ENCODE measurements at places on chromosomes 16 and 17.

- no peak for DNase-seq
Measured at GRCh38 chr16:49365711-49366509, 7.7 kb upstream of the C16orf78 start.

GRCh38 chr17:38339891-38340290 is 3.9 kb downstream of the GPR179 start:
- no peak for DNase-seq

DNA sequence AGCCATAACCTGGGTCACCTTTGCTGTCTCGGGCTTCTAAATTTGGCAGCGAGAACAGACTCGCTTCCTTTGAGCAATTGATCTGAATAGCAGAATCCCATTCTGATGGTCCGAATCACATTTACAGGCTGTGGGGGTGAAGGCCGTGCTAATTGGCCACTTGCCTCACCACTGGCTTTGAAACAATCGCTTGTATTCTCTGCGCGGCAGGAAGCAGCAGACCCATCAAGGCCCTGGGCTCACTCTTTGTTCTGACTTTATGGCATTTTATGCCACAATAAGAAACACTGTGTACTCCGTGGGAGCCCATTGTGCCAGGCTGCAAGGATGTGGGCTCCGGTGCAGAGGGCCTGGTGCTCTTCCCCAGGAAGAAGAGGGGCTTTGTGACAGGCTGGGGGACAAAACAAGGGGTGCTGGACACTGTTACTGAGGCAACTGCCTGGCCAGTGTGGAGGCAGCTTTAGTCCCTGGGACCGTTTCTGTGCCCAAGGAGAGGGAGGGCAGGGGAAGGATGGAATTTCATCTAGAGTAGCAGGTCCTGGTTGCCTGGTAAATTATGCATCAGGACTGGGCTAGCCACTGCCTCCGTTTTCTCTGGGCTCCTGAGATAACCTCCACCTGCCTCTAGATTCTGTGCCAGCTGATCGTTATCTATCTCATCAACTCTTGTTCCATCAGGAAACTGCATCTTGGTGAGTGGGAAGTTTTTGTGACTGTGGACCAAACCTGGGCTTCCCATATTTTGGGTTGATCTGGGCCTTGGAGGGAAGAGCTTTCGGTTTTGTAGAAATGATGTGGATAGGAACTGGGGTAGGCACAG is 78.5 kb downstream of the MRC2 start:
- DNase-seq: no peak

DNA sequence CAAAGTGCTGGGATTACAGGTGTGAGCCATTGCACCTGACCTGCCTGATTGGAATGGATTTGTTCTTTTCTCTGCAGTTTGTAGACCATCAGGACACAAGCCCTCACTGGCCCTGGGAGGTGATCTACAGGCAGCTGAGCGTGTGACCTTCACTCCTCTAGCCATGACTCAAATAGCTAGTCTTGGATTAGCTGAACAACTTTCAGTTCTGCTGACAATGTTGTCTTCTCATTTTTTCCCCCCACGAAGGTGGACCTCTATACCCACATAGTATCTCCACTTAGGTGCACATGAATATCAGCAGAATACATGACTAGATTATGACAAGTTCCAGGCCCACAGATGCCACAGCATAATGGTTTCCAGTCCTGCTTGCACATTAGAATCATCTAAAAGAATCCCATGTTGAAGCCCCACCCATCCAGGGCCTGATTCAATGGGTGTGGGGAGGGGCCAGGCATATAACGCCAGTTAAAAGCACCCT is 36.8 kb downstream of the HS3ST3B1 start:
- DNase-seq: no peak

- DNase-seq: no peak
Measured at GRCh38 chr16:7680296-7680695, 347.7 kb downstream of the RBFOX1 start.

GRCh38 chr16:83301971-83302370 is 505.8 kb upstream of the HSBP1 start:
- DNase-seq: no peak

DNA sequence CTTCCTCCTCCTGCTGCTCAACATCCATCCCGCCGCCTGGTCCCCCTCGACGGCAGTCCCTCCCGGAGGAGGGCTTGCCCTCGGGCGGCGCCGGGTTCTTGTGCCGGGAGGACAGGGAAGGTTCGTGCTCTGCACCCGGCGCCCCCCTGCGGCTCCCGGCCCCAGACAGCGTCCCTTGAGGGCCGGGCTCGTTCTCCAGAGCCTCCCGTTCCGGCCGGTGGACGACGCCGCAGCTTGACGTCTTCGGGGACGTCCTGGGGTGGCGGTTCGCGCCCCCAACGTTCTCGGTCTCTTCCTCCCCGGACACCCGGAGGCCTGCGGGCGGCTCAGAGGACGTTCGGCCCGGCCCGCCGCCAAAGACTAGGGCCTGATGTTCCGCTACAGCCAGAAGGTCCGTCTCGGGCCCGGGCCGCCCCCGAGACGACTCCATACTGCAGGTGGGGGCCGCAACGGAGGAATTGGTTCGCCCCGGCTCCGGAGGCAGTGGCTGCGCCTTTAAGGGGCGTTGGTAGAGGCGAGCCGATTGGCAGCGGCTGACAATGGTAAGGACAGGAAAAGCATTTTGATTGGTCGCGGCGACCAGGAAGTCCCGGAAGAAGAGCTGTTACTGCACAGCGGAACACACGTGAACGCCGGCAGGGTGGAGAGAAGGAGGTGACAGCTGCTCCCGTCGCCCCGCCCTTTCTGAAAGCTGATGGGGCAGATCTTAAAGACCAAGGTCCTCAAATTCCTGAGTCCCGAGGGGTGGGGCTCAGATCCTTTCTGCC is at the start of gene BORCS6:
Gene BORCS6 (minus strand): TSS at position 470 of the 767 bp plus-strand sequence. CDS start 40 bp downstream, at position 430.
- peak; percentile 81 for DNase-seq

GRCh38 chr16:66359811-66360608 is 6.5 kb upstream of the CDH5 start:
- DNase-seq: no peak

GRCh38 chr17:42120770-42121769 is at the start of gene KAT2A:
Gene KAT2A (minus strand): TSS chr17:42121367. CDS start chr17:42121304, 63 bp downstream.
- DNase-seq: peak; percentile 94

GRCh38 chr17:78736526-78737079 is 45.5 kb downstream of the CYTH1 start:
- DNase-seq: peak; percentile 79

DNA sequence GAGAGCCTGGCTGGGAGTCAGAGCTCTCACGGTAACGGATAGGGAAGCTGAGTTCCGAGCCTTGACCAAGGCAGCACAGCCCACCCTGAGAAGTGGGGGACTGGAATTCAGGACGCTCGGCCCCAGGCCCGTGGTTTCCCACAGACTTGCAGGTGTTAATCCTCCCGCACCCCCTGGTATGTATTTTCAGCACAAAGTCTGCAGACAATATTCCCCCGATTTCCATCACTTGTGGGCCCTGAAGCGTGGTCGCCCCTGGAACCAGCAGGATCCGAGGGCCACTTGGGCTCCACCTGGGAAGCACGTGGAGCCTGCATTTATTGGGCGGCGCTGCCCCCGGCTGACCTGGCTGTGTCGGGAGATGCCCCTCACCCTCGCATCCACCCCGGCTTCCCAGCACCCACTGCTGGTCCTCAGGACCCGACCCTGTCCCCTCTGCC is 60.2 kb downstream of the WSB1 start:
- DNase-seq: no peak

Data from HEK293T (cell line).